ENCODE measurements at places on chromosomes 11 and 22.
A peak's percentile ranks its signal among the peaks of the same experiment; 100 is the strongest.

- no peak for DNase-seq
Observed at GRCh38 chr11:47259232-47259977, 1.6 kb downstream of the NR1H3 start.

DNA sequence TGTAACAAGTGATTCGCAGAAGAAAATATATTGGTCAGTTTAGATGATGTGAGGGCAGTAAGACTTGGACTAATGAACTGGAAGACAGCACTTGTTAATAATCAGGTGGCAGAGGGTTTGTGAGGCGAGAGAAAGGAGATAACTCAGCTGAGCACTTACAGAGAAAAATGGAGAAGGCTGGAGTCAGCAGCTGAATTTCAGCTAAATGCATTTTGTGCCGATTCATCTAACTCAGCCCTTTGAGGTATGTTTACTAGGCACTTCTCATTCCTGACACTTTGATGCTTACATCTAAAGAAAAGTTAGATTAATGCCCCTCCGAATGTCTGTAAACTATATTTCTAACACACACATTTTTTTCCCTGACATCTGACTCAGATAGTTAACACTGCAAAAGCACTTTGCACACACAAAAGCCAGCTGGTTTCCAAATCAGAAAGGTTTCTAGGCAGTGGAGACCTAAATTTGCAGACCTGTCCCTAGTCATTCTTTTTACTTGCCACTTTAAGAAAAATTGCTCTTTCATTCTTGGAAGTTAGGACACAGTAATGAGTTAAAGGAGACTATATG, 859.5 kb upstream of the CCDC90B start:
- no peak for DNase-seq

GRCh38 chr22:27727673-27728451, 73.7 kb downstream of the MN1 start:
- no peak for DNase-seq

DNA sequence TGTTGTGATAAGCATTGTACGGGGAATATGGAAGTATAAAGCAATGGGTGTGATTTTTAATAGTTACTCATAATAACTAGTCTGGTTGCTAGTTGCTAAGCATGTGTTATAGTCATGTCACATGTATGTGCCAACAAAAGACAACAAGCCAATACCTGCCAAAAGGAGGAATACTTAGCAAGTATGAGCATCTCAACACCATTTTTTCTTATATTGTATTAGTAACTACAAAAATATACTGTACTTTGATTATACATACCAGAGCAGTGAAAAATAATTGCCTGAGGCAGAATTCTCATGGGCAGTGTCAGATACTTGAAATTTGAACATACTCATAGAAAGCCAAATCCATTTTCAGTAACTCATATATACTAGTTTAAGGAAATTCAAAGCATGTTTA, 62.4 kb upstream of the ALKBH3 start:
- DNase-seq = no peak

DNA sequence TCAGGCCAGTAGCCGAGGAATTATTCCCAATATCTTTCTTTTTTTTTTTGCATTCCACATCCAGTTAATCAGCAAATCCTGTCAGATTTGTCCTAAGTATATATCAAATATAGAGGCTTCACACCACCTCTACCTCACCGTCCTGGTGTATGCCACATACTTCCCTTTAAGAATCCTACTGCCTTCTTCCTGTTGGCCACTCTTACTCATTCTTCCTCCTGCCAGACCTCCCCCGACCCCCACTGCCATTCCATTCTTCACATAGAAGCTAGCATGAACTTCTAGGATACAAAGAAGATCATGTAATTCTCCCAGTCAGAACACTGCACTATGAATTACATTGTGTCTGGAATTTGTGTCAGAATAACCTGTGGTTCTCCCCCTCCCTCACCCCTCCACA, 89.5 kb downstream of the TRIM44 start:
- no peak for DNase-seq

DNA sequence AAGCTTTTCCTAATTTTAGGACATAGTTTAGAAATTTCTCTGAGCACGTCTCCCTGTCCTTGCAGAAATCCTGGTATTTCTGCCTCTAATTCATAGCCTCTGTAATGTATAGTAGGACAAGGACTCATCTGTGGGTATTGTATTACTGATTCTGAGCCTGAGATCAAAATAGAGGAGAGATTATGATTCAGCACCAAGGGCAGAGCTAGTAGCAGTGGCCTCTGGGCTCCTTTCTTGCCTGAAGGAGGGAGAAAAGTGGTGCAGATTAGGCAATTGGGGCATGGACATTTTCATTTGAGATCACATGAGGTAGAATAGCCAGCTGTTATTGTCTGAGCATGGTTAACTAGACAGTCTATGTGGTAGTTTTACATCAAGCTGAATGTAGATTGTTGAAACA, 2.8 kb downstream of the MADD start:
- DNase-seq = no peak

DNA sequence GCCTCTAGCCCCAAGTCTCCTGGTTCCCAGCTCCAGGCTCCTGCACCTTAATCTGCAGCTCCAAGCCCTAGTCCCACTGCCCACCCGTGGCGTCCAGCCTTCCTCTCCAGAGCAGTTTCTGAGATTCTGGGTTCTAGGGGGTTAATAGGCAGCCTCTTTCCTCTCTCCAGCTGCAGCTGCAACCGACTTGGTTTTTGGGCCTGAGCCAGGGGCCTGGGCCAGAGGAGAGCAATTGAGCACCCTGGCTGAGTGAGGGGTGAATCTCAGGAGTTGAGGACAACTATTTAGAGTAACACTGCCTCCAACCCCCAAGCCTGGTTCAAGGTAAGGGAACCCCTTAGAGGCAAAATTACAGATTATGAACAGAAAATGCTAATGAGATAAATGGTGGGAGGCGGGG, 9.0 kb upstream of the CHRM1 start:
- DNase-seq = no peak

DNA sequence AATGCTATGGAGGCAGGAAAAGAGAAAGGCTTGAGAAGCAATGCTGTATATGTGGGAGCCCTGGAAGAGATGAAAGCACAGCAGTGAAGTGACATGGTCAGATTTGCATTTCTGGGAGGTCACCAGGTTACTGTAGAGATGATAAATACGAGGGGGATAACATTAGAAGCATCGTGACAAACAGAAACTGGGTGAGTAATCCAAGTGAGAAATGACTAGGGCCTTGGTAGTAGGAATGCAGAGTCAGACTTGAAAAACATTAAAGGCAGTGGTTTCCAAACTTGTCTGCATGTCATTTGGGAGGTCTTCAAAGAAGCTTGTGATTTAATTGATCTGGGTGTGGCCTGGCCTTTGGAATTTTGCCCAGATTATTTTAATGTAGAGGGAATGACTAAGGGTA, 43.9 kb downstream of the CCDC34 start:
- no peak for DNase-seq

DNA sequence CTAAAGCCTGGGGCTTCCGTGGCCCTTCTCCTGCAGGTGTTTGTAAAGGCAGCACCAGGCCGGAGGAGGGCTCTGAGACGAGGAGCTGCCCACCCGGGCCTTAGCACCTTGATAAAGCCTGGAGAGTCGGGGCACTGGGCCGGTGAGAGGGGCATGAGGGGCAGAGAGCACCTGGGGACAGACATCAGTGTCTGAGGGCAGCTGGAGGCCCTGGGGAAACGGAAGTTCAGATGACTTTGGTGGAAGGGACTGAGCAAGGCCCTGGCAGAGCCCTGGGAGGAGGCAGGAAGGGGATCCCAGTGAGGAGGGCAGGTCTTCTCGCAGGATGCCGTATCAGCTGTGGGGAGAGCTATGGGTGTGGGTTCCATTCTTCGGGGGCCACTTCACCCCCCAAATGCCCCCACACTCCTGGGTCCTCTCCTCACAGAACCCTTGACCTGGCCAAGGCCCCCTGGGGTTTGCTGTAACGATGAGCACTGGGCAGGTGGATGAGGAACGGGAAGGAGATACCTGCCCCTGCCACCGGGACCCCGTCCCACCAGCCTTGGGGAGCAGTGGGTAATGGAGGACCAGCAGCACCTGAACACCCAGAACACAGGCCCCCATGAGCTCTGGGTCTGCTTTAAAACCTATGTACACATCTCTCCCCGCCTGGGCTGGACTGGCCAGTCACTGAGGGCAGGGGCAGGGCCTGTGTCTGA, 7.4 kb downstream of the C1QTNF6 start:
- DNase-seq = no peak

DNA sequence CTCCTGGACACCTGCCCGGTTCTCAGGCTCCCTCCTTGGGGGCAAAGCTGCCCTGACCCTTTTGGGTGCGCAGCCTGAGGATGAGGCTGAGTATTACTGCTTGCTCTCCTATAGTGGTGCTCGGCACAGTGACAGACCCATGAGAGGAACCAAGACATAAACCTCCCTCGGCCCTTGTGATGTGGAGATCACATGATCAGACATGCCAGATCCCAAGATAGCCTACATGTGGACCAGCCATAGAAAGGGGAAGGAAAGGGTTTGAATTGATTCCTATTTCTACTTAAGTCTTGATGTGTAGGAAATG, 125.3 kb downstream of the VPREB1 start:
- no peak for DNase-seq

GRCh38 chr11:70537576-70538571, 139.5 kb downstream of the CTTN start:
- no peak for DNase-seq

DNA sequence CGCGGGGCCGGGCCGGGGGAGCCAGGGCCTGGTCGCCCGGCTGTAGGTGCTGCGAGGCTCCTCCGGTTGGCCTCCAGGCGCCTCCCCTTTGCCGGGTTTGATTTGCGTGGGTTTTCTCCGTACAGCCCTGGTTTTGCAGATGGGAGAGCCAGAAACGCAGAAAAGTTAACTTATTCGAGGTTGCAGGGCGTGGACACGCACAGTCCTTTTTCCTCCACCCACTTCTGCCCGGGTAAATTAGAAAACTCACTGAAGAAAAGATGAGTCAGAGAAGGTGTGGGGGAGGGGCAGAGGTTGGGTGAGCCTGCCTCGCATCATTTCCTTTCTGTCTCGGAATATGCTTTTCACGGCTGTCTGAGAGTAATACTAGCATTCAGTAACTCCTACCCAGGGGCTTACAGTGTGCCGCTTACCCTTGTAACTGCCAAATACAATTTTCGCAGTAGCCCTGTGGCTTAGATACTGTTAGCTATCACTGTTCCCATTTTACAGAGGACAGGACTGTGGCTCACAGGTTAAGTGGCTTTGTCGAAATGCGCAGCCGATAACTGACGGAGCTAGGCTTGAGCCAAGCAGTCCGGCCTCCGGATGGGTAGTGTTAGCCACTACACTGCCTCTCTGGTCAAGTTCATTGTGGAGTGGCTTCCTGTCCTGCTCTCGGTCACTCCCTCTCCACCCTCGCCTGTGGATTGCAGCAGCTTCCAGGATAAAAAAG, 812 bp downstream of the FADD start:
- peak; percentile 71 for DNase-seq

DNA sequence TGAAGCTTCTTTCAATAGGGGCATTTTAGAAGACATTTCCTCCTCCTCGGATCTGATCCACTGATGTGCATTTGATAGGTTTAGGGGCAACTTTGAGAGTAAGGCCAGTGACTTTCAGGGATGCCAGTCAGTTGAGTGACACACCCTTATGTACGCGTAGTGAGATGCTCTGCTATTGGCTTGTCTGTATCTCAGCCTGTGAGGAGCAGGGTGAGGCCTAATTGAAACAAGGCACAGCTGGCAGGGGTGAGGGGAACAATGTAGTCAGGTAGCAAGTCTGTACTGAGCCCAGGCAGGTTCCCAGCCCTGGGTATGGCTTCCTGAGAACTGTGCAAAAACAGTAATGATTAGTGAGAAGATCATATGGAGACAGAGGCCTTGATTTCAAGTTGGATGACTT, 61.5 kb downstream of the STIM1 start:
- no peak for DNase-seq

GRCh38 chr11:68584097-68584496, 100.2 kb upstream of the GAL start:
- DNase-seq = peak; percentile 71

DNA sequence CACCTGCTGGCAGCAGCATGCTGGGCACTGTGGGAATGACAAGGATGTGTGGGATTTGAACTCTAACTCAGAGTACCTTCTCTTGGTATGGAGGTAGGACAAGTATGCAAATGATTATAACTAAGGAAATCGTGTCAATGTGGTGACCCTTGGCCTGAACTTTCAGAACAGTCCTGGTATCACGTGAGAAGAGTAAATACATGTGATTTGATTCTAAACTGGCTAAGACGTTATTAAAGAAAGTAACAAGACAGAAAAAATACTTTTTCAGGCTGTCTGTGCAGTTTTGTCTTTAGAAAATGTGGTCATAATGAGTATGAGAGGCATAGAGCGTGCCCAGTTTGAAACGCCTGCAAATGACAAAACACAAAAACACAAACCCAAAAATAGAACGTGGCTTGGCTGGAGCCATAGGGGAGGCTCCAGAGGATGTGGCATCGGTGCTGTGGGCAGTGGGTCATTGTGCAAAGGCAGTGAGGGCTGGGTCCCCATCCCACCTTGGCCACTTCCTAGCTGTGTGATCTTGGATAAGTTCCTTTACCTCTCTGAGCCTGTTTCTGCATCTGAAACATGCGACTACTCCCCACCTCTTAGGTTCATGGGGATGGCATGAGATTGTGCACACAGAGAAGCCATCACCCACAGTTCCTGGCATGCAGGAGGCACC, 18.4 kb upstream of the IL2RB start:
- no peak for DNase-seq

DNA sequence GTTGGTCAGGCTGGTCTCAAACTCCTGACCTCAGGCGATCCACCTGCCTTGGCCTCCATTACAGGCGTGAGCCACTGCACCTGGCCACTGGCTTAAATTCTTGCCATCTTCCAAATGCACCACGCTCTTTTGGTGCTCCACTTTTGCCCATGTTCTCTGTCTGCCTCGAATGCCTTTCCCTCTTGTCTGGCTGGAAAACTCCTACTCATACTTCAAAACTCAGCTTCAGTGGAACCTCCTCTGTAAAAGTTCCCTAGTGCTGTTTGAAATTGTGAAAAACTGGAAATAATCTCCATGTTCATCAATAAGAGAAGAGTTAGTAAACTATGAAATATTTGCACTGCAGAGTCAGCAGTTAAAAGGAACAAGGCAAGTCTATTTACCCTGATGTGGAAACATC, 11.5 kb downstream of the VWCE start:
- no peak for DNase-seq

- no peak for DNase-seq
Observed at GRCh38 chr11:44776551-44777208, 49.9 kb downstream of the TSPAN18 start.

All from CD8-positive, alpha-beta T cell (primary cell).